Vagina (tissue), 2 donors: ENCODE measurements at places on chromosomes 7 and 10.

GRCh38 chr7:104242638-104243037, 34.8 kb upstream of the ORC5 start:
- no peak overlapping the region for H3K4me3 ChIP-seq
- H3K27ac ChIP-seq: no peak overlapping the region
- no peak for DNase-seq
- H3K27me3 ChIP-seq: no peaks in the 10 kb centered on the region

DNA sequence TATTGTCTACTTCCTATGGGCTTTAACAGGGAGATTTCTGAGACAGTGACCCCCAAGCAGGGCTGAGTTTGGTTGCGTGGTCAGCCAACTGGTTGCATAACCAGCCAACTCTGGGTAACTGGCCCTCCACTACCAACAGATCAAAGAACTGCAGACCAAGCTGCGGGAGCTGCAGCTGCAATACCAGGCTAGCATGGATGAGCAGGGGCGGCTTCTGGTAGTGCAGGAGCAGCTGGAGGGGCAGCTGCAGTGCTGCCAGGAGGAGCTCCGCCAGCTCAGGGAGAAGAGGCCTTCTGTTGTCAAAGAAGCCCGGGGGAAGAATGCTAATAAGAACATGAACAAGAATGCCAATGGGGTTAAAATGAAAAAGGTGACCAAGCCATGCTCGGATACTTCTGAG, 15.7 kb upstream of the FLNC start:
- no peaks in the 10 kb centered on the region for H3K4me1 ChIP-seq
- no peaks in the 10 kb centered on the region for H3K27me3 ChIP-seq
- H3K36me3 ChIP-seq: no peaks in the 10 kb centered on the region
- H3K4me3 ChIP-seq: no peak overlapping the region
- no peak for DNase-seq

DNA sequence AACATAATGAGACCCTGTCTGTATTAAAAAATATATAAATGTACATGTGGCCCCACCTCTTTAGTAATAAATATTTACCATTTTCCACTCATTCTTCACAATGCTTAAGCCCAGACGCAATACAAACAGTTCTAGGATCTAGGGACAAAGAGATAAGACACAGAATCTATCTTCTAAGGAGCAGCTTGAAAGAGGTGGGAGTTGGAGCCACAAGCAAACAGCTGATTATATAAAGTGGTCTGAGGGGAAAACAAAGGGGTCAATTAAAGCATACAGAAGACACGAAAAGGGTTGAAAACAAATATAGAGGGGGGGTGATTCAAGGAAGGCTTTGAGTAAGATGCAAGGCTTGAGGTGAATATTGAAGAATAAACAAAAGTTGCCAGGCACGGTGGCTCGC, 43.1 kb downstream of the UBE2H start:
- H3K27ac ChIP-seq: no peak overlapping the region
- DNase-seq: no peak
- no peaks in the 10 kb centered on the region for H3K36me3 ChIP-seq
- H3K27me3 ChIP-seq: no peaks in the 10 kb centered on the region
- H3K4me3 ChIP-seq: no peak overlapping the region

DNA sequence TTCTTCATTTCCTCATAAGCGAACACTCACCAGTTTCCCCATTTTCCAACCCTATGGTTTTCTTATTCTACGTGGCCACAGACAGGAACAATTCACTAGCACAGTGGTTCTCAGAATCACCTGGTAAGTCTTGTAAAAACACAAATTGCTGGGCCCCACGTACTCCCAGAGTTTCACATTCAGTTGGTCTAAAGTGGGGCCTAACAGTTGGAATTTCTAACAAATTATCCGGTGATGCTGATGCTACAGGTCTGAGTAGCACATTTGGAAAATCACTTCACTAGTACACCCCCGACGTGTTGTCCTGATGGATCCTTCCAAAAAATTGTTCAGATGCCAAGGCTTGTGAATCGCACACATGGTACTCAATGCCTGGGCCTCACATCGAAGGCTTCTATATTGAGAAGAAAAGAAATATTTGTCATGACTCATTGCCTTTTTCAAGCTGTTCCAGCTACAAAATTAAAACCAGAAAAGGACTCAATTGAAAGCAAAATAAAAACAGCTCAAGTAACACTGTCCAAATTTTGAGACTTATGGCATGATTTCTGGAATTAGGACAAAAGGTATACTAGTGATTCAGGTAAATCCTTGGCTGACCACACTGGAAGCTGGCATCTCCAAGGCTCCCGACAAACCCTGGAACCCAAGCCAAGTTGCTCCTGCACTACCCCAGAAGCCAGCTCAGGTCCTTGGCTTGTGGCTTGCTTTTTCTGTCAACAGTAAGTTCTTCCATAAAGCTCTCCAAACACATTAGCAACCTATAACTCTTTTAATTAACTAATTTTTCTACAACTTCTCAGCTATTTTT, 12.9 kb upstream of the VIM start:
- H3K4me3 ChIP-seq: no peak overlapping the region
- H3K27me3 ChIP-seq: no peaks in the 10 kb centered on the region
- peak overlapping the region; percentile 80 for H3K27ac ChIP-seq
- H3K4me1 ChIP-seq: peaks cover 29% of the 10 kb centered on the region

GRCh38 chr7:42453931-42454361, 216.9 kb upstream of the GLI3 start:
- DNase-seq: no peak
- H3K4me3 ChIP-seq: no peak overlapping the region
- H3K36me3 ChIP-seq: no peaks in the 10 kb centered on the region
- peaks cover 22% of the 10 kb centered on the region for H3K4me1 ChIP-seq
- no peak overlapping the region for H3K27ac ChIP-seq
- no peaks in the 10 kb centered on the region for H3K27me3 ChIP-seq

- peak overlapping the region; percentile 73 for H3K27ac ChIP-seq
- H3K36me3 ChIP-seq: no peaks in the 10 kb centered on the region
- no peaks in the 10 kb centered on the region for H3K27me3 ChIP-seq
- DNase-seq: no peak
Measured at GRCh38 chr10:60817398-60817805, 39.1 kb downstream of the CDK1 start.

GRCh38 chr10:46225597-46225996, 61.2 kb upstream of the ANTXRL start:
- no peak overlapping the region for H3K27ac ChIP-seq
- no peak for DNase-seq
- no peaks in the 10 kb centered on the region for H3K27me3 ChIP-seq
- H3K4me3 ChIP-seq: no peak overlapping the region
- no peaks in the 10 kb centered on the region for H3K4me1 ChIP-seq
- H3K36me3 ChIP-seq: no peaks in the 10 kb centered on the region

- no peak overlapping the region for H3K4me3 ChIP-seq
- peaks cover 26% of the 10 kb centered on the region for H3K4me1 ChIP-seq
- DNase-seq: peak; percentile 49
- peaks cover 9% of the 10 kb centered on the region for H3K36me3 ChIP-seq
Measured at GRCh38 chr7:44445986-44446671, 44.3 kb downstream of the NUDCD3 start.

DNA sequence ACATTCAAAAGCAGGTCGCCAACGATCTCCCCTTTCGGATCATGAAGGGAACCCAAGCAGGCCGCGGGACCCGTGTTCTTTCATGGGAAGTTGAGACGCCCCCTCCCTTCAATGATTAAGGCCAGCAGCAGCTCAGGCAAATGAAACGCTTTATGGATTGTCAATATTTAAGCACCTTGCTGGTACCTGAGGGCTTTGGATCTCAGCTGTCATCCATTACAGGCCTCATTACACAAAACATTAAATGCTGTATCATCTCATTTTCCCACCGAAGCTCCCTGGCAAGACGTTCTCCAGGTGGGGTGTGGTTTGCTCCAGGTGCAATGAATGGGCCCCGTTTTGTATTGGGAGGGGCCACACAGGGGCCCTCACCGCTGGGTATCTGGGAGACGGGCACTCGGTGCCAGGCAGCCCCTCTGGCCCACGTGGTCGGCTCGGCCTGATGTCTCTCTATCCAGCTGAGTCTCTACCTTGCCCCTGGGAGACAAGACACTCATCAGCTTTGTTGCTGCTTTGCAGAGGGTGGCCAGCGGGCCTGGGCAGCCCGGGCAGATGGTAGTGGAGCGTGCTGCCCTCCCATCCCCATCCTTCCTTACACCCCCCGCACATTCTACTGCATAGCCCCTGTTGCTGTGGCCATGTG, 456.1 kb upstream of the FOXK1 start:
- H3K27ac ChIP-seq: no peak overlapping the region
- H3K4me1 ChIP-seq: no peaks in the 10 kb centered on the region
- no peaks in the 10 kb centered on the region for H3K27me3 ChIP-seq
- no peaks in the 10 kb centered on the region for H3K36me3 ChIP-seq
- H3K4me3 ChIP-seq: no peak overlapping the region
- no peak for DNase-seq

- DNase-seq: no peak
- no peak overlapping the region for H3K4me3 ChIP-seq
- peaks cover 7% of the 10 kb centered on the region for H3K4me1 ChIP-seq
- no peak overlapping the region for H3K27ac ChIP-seq
- H3K36me3 ChIP-seq: peaks cover 24% of the 10 kb centered on the region
Measured at GRCh38 chr10:5904227-5904626, 14.2 kb downstream of the FBH1 start.

- H3K4me3 ChIP-seq: no peak overlapping the region
- no peak overlapping the region for H3K27ac ChIP-seq
- H3K36me3 ChIP-seq: no peaks in the 10 kb centered on the region
- DNase-seq: no peak
- no peaks in the 10 kb centered on the region for H3K4me1 ChIP-seq
Measured at GRCh38 chr10:32232378-32232777, 114.6 kb downstream of the EPC1 start.

DNA sequence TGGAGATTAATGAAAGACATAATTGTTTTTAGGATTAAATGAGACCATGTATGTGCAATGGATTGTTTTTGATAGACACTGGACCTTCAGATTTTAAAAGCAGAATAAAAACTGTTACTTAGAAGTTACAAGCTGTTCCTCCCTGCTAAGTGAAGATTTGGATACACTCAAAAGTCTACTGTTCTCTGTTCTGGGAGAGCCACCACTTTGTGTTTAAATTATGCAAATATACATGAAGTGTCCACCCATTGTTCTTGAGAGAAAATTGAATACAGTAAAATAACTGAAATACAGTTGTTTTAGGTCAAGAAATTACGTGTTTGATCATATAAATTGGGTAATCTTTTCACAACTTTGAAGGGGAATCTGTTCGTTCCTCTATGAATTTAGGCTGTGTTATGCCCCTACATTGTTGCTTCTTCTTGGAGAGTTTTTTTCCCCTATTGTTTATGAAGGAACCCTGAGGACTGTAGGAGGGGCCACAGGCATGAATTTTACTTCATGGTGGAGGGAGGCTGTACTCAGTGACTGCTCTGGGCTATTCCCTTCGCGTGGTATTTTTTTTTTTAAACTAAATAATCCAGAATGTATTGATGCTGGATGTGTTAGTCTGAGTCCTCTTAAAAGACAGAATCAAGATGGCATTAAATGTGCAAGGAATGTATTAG, 18.6 kb upstream of the VCL start:
- no peaks in the 10 kb centered on the region for H3K4me1 ChIP-seq
- no peak overlapping the region for H3K27ac ChIP-seq
- no peak for DNase-seq
- no peaks in the 10 kb centered on the region for H3K36me3 ChIP-seq
- no peaks in the 10 kb centered on the region for H3K27me3 ChIP-seq

DNA sequence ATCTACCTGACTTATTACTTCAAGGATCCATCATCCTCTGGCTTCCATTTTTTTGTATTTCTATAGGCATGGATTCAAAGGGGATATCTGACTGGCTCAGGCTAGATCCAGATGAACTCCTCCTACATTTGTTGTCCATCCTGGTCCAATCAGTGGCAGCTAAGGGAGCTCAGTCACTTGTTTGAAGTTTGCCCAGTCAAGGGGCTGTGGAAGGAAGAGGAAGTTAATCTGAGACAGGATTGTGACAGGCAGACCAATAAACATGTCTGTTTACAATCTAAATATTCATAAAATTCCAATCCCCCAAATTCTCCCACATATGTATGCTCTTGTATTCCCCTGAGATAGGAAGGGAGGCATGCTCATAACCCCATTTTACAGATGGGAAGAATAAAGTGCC, 48.7 kb downstream of the CAV1 start:
- no peaks in the 10 kb centered on the region for H3K36me3 ChIP-seq
- no peak overlapping the region for H3K4me3 ChIP-seq
- H3K27me3 ChIP-seq: no peaks in the 10 kb centered on the region
- no peak overlapping the region for H3K27ac ChIP-seq
- peaks cover 9% of the 10 kb centered on the region for H3K4me1 ChIP-seq

DNA sequence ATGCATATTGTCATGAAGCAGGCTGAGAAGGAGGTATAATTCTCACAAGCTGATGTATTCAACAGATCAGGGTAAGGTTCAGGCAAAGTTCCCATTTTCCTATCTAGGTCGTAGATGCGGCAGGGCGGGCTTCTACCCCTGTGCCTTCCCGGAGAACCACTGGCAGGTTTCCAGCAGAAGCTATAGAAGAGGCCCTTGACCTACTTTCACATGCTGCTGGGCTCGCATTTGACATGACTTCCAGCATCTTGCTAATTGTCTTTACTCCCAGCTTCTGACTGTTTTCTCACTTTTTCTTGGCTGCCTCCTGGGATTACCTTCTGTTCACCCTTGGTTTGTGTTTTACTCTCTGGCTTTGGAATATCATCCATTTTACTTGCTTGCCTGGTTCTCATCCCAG, 32.6 kb upstream of the ORC5 start:
- no peaks in the 10 kb centered on the region for H3K36me3 ChIP-seq
- H3K27me3 ChIP-seq: no peaks in the 10 kb centered on the region
- no peak overlapping the region for H3K27ac ChIP-seq

- no peak for DNase-seq
- peak overlapping the region; percentile 56 for H3K27ac ChIP-seq
Measured at GRCh38 chr7:17524746-17525145, 226.3 kb downstream of the AHR start.

GRCh38 chr7:81725812-81726127, 44.1 kb downstream of the HGF start:
- H3K36me3 ChIP-seq: no peaks in the 10 kb centered on the region
- no peaks in the 10 kb centered on the region for H3K27me3 ChIP-seq
- no peak for DNase-seq
- H3K4me3 ChIP-seq: no peak overlapping the region

DNA sequence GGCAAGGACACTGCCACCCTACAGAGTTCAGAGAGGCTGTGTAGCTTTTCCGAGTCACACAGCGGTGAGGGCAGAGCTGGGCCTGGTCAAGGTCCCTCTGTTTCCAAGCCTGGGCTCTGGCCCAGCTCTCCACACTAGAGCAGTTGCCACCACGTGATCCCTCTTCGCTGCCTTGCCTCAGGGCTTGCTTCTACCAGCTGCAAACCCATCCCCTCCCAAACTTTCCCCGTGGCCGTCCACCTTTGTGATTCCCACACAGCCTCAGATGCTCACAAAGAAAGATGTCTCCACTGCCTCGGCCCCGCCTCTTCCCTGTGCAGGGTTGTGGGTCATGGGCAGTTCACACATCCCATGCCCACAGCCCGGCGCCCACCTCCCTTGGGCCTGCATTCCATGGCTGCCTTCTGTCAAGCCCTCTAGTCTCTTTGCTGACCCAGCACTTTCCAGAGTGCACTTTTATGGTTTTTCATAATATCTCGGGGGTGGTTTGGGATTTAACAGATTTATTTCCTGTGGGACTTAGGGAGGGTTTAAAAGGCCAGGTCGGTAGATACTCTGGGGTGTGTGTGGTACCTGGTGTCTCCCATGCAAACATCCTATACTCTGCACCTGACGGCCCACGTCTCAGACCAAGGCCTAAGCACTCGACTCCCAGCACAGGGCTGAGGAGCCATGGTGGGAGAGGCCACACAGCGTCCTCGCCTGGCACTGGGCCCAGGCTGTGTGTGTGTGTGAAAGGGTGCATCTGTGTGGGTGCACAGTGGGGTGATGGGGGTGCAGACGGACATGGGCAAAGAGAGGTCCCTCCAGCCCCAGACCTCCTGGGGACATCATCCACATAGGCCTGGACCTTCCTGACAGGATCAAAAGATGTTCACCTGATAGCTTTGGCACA, 59.6 kb downstream of the PKD1L1 start:
- DNase-seq: no peak
- no peaks in the 10 kb centered on the region for H3K27me3 ChIP-seq
- H3K36me3 ChIP-seq: no peaks in the 10 kb centered on the region
